ENCODE measurements at places on chromosomes 5 and 9. TPM values are rescaled to one million over a fixed set of nuclear protein-coding genes. Genes with fewer than 3 reads are reported as not detected.

The ZDHHC11B gene
- total RNA-seq: not detected

The GRM6 gene
- total RNA-seq: not detected

The AGTPBP1 gene
- total RNA-seq: 8.8 TPM

The GCNT4 gene
- total RNA-seq: 0.32 TPM

The TRIM7 gene
- total RNA-seq: 3.8 TPM

The MYMK gene
- 1.0 TPM for total RNA-seq

The SPATA9 gene
- not detected for total RNA-seq
